ENCODE measurements at places on chromosomes 7 and 10.
A peak's percentile ranks its signal among the peaks of the same experiment; 100 is the strongest.

DNA sequence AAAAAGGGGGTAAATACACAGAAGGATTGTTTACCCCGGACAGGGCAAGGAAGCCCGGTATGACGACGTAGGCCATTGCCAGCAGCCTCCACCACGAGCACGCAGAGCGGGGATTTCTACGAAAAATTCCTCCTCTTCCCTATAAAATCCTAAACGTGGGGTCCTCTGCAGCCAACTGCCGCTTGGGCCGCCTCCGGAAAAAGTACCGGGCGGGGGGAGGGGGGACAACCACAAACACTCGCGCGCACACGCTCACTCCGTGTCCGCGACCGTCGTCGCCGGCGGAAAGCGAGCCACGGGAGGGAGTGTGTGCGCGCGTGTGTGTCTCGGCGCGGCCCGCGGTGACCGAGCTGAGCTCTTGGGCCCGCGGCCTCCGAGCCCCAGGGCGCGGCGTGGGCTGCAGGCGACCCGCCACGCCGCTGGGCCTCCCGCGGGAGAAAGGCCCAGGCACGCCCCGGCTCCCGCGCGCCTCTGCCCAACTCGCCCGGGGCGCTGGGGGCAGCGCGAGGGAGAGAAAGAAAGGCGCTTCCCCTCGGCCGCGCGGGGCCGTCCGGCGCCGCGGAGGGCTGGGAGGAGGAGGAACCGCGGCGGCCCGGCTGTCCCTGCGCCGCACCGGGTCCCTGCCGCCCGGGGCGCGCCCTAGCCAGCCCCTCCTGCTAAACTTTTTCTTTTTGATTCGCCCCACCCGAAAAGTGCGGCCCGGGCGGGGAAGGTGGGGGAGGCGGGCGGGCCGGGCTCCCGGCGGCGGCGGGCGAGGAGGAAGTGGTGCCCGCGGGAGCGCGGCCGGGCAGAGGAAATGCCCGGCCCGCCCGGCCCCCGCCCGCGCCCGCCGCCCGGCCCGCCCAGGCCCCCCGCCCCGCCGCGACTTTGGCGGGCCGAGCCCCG, 1.5 kb downstream of the CTBP2 start:
- DNase-seq, result peak; percentile 79

GRCh38 chr10:85593226-85593772, 773.3 kb downstream of the GRID1 start:
- DNase-seq, result no peak

- no peak for DNase-seq
Measured at GRCh38 chr10:75283671-75284470, 48.1 kb upstream of the COMTD1 start.

DNA sequence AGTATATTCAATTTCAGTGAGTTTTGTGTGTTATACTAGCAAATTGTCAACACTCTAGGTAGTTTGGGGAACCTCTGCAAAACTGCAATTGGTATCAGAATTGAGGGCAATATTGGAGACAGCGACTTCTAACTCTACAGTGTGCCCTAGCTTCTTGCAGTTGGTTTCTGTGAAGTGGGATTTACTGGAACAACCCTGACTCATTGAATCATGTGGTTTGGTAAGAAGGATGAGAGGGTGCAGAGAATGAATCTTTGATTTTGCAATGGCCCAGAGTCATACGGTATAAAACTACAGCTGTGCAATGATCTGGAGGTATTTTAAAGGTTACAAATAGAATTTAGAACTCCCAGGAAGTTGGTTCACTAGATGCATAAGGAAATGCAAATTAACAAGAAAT, 129.1 kb upstream of the PPP1R3A start:
- DNase-seq, result peak; percentile 66

DNA sequence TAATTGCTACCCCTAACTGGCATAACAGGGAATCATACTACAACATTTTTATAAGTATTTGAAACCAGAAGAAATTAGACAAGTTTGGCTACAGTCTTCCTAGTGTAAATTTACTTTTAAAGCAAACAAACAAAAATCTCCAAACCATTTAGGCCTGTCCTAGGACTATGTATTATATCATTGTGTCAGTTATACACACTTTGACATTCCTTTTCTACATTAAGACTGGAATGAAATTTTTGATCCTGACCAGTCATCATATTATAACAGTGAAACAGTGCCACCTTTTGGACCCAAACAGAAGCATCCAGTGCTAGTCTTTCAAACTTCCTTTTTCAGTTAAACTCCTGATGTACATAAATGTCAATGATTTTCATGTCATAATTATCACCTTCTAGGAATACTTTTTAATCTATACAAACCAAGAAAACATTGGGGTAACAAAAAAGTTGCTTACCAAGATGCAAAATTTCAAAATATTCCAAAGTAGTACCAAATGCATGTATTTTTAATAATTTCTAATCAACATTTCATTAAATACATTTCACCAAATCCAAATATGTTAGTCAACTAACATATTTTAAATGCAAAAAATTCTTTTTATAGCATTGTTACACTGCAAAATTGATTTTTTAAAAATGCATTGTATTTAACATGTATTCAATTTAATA, 75.7 kb downstream of the IMMP2L start:
- peak; percentile 76 for DNase-seq

DNA sequence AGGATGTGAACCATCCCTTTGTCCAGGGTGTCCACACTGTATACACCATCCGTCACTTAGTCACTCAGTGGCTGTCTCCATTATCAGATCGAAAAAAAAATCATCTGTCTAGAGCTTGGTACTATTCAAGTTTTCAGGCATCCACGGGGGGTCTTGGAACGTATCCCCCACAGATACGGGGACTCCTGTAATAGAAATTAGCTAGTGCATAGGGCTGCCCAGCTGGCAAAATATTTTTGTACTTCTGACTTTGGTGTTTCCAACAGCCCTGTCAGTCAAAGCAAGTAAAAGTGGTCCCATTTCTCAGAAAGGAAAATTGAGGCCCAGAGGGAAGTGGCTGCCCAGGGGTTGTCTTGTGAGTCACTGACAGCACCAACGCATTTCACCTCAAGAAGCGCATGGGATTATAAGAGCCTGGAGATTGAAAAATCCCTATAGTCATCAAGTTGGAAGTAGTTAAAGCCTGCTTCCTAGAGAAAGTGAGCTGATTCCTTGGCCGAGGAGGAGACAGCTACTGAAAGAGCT, 52.1 kb upstream of the SLC29A3 start:
- no peak for DNase-seq

- peak; percentile 84 for DNase-seq
Measured at GRCh38 chr7:51376420-51377092, 59.9 kb upstream of the COBL start.

GRCh38 chr7:134457210-134457609, 1.7 kb downstream of the AKR1B1 start:
- no peak for DNase-seq

GRCh38 chr10:94546901-94547185, 1.3 kb downstream of the HELLS start:
- no peak for DNase-seq

- no peak for DNase-seq
Measured at GRCh38 chr7:138891446-138891810, 89.8 kb downstream of the KIAA1549 start.

GRCh38 chr7:88368686-88369085, 62.0 kb upstream of the STEAP4 start:
- DNase-seq, result no peak

DNA sequence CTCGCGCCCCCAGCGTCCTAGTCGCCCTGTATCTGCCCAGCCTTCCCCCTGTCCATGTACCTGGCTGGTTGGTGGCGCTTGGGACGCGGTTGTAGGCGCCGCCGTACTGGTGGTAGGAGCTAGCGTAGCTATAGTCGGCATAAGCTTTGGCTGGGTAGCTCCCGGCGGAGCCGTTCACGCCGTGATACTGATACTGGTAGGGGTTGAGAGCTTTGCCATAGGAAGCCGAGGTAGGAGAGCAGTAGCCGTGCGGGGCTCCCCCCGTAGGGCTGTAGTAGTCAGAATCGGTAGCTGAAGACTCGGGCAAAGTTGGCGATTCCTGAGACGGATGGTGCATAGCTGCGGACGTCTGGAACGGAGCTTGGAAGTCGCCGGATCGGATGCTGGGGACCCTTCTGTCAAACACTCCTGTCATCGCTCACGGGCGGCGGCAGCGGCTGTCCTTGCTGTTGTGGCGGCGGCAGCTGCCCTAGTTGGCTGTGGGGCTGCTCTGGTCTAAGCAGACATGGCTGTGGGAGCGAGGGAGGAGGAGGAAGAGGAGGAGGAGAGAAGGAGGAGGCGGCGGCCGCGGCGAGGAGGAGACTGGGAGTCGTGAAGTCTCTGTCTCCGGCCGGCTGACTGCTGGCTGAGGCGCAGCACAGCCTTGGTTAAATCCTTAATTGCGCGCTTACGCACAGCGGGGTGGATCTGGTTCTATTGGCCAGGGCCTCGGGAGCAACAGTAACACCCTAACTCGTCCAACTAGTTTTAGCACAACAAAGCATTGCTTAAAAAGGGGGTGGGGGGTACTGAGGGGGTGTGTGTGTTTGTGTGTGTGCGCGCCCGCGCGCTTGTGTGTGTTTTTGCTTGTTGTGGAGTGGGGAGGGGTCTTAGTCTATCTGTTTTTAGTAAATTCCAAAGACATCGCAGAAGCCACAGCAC, at the start of gene DLX5:
Gene DLX5 (minus strand): TSS at position 623 of the 921 bp plus-strand sequence. CDS start 208 bp downstream, at position 415.
- DNase-seq, result no peak

GRCh38 chr7:101936611-101937231, 119.3 kb downstream of the CUX1 start:
- DNase-seq, result no peak

DNA sequence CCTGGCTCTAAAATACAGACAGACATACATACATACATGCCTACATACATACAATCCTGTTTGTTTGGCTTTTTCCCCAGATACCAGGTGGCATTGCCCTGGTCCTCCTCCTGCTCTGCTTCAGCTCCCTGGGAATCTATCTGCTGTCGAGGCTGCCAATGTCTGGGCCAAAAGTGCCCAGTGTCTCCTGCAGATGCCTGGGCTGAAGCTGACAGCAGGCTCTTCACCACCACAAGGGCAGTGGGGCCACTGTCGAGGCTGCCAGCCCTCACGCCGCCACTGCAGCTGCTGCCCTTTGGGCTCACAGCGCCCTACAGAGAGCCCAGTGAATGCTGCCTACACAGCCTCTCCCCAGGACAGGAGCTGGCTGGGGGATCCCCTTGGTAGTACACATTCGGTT, 18.0 kb upstream of the STN1 start:
- no peak for DNase-seq

DNA sequence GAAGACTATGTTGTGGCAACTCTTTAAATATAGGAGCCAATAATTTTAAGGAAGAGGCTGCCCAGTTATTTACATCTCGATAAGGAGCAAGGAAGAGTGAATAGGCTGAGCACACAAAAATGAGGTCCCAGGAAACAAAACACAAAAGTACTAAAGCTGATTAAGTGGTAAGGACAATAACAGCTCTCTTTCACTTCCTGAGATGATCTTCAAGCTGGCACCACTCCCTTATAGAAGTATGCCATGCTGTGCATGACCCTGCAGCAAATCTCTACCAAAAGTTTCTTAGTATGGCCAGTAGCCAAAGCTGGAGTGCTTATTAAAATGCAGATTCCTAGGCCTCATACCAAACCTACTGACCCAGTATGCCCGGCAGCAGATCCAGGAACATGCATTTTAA, 39.7 kb downstream of the CADPS2 start:
- no peak for DNase-seq

DNA sequence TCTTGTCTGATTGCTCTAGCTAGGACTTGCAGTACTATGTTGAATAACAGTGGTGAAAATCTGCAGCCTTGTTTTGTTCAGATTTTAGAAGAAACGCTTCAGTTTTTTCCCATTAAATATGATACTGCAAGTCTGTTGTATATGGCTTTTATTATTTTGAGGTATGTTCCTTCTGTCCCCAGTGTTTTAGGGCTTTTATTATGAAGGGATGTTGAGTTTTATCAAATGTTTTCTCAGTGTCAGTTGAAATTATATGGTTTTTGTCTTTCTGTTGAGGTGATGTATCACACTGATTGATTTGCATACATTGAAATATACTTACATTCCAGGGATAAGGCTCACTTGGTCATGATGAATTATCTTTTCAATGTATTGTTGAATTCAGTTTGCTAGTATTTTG, 60.5 kb upstream of the HELLS start:
- DNase-seq, result no peak

GRCh38 chr7:32150589-32150988, 80.4 kb upstream of the PDE1C start:
- DNase-seq, result no peak

GRCh38 chr7:145511004-145511403, 605.6 kb upstream of the CNTNAP2 start:
- DNase-seq, result no peak

DNA sequence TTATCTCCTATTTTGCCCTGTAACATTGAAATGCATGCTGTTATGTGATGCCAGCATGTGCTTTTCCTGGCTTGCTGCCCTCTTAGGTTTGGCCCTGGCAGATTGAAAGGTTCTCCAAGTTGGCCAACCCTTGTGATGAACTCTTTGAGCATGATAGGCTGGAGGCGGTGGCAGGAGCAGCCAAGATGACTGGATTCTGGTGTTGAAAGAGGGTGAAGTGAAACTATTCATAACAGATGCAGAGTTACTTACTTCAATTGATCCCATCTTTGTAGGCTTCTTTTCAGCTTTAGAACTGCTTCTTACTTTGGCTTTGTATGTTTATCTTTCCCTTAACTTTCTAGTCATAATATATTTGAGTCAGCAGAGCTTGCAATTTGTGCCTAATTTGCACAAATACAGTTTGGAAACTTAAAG, 57.6 kb downstream of the BICC1 start:
- DNase-seq, result no peak

- DNase-seq, result no peak
Measured at GRCh38 chr7:142785841-142786250, 15.1 kb downstream of the PRSS2 start.

DNA sequence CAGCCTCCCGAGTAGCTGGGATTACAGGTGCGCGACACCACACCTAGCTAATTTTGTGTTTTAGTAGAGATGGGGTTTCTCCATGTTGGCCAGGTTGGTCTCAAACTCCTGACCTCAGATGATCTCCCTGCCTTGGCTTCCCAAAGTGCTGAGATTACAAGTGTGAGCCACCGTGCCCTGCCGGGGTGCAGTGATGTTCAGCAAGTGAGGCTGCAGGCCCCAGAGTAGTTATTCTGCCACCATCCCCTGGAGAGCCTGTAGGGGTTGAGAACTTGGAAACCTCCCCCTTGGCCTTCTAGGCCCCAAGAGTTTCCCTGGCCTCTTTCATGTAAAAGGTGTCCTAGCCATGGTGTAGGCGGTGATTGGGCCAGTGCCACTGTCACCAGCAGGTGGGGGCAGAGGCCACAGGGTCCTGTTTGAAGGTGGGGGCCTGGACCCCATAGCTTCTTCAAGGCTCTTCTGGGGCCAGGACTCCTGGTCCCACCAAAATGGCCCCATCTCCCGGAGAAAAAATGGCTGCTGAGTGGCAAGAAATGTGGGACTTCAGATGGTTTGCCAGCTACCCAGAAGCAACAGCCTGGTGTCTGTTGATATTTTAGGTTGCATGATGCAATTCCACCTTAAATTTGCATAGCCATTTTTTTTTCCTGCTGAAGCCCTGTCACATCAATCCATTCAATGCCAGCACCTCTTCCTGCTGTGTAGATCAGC, 25.5 kb upstream of the INMT start:
- peak; percentile 38 for DNase-seq

Data from OCI-M1 (cell line).